ENCODE measurements at places on chromosomes 4 and X.

- H3K27me3 ChIP-seq = no peaks in the 10 kb centered on the region
- H3K36me3 ChIP-seq = no peaks in the 10 kb centered on the region
- no peak for DNase-seq
- H3K4me1 ChIP-seq = no peaks in the 10 kb centered on the region
These were observed 21.6 kb downstream of the CCNG2 start for GRCh38 chr4:77178560-77178959.

GRCh38 chr4:13833171-13833804, 205.8 kb upstream of the BOD1L1 start:
- DNase-seq = no peak
- no peak overlapping the region for H3K27ac ChIP-seq

GRCh38 chr4:152713951-152714705, 34.3 kb upstream of the TMEM154 start:
- no peak for DNase-seq
- no peaks in the 10 kb centered on the region for H3K4me1 ChIP-seq
- no peak overlapping the region for H3K4me3 ChIP-seq
- no peak overlapping the region for H3K27ac ChIP-seq

DNA sequence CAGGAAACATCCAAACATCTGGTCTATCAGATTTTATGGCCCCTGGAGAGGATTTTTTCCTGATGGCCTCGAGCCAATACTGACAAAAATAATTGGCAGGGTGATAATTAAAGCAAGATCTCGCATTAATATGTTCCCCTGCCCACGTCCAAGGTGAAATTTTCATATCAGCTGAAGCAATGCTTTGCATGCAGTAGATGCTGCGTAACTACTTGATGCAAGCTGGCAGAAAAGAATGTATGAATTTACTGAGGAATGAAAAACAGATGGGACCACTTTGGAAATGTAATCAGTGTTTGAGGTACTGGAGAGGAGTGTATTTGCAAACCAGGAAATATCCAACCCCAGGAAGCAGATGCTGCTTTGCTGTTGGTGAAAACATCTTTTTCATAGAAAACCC, 36.8 kb upstream of the REST start:
- H3K4me1 ChIP-seq = peaks cover 2% of the 10 kb centered on the region
- H3K4me3 ChIP-seq = no peak overlapping the region
- H3K36me3 ChIP-seq = no peaks in the 10 kb centered on the region
- no peaks in the 10 kb centered on the region for H3K27me3 ChIP-seq
- H3K27ac ChIP-seq = no peak overlapping the region

DNA sequence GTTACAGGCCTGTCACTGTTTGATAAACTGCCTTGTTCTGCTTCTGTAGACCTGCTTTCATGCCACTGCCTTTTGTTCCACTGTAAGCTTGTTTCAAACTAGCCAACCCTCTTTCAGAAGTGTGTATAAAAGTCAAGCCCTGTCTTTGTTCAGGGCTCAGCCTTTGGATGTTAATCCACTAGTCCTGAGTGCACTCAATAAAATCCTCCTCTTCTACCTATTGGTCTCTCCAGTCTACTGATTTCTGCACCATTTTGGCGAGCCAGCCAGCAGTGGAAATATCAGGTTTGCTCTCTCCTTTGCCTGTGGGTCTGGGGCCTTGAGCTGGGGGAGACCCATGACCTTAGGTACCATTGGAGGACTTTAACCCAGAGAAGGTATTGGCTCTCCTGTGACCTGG, 901.6 kb upstream of the NDST4 start:
- H3K27me3 ChIP-seq = no peaks in the 10 kb centered on the region
- no peak for DNase-seq
- H3K4me3 ChIP-seq = no peak overlapping the region
- no peaks in the 10 kb centered on the region for H3K4me1 ChIP-seq
- H3K27ac ChIP-seq = no peak overlapping the region
- H3K36me3 ChIP-seq = no peaks in the 10 kb centered on the region

DNA sequence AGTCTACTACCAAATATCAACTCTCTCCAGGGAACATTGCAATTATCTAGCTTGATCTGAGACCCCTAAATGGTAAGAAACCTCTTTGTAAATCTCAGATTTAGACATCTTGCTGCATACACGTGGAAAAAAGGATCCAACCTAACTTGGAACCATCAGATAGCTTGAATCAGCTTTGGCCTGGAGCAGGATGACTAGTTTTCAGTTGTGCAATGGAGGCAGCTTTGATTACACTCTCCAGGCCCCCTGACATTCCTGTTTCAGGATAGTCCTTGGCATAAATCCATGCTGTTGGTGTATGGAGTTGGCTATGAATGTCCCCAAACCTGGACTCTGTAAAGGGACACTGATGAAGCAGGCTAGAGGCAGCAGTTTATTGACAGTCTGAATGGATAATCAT, 1061.9 kb upstream of the TENM3 start:
- no peaks in the 10 kb centered on the region for H3K27me3 ChIP-seq
- H3K4me3 ChIP-seq = no peak overlapping the region
- no peak for DNase-seq
- H3K4me1 ChIP-seq = no peaks in the 10 kb centered on the region

GRCh38 chr4:119722670-119723069, 94.1 kb upstream of the PDE5A start:
- H3K4me1 ChIP-seq = no peaks in the 10 kb centered on the region
- no peak overlapping the region for H3K4me3 ChIP-seq
- no peak for DNase-seq
- H3K27me3 ChIP-seq = no peaks in the 10 kb centered on the region
- H3K27ac ChIP-seq = no peak overlapping the region

- no peaks in the 10 kb centered on the region for H3K36me3 ChIP-seq
- no peaks in the 10 kb centered on the region for H3K4me1 ChIP-seq
- DNase-seq = no peak
- no peak overlapping the region for H3K4me3 ChIP-seq
These were observed 37.4 kb upstream of the HEPH start for GRCh38 chrX:66126662-66127061.

DNA sequence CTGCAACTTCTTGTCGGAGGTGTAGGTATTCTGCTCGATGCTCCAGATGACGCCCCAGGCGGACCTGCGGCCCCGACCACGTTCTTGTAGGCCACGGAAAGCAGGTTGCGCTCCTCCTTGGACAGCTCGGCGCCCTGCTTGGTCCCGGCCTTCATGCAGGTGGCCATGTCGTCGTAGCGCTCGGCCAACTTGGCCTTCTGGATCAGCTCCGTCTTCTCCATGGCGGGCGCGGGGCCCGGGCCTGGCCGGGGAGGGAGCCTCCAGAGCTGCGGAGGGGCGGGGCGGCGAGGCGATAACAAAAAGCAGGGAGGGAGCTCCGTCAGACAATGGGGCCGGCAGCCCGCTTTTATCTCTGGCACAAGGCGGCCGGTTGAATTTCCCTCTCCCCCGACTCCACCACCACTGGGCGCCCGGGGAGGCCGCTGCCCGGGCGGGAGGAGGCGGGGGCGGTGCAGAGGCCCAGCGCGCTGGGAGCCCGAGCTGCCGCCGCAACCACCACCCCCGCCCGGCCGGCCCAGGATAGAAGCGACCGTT, 28.3 kb upstream of the DRP2 start:
- H3K27ac ChIP-seq = no peak overlapping the region
- no peaks in the 10 kb centered on the region for H3K36me3 ChIP-seq
- no peak overlapping the region for H3K4me3 ChIP-seq
- no peaks in the 10 kb centered on the region for H3K4me1 ChIP-seq

GRCh38 chr4:175339100-175339707, 421.0 kb downstream of the ADAM29 start:
- no peak for DNase-seq
- H3K36me3 ChIP-seq = no peaks in the 10 kb centered on the region
- no peaks in the 10 kb centered on the region for H3K27me3 ChIP-seq
- H3K4me3 ChIP-seq = no peak overlapping the region

DNA sequence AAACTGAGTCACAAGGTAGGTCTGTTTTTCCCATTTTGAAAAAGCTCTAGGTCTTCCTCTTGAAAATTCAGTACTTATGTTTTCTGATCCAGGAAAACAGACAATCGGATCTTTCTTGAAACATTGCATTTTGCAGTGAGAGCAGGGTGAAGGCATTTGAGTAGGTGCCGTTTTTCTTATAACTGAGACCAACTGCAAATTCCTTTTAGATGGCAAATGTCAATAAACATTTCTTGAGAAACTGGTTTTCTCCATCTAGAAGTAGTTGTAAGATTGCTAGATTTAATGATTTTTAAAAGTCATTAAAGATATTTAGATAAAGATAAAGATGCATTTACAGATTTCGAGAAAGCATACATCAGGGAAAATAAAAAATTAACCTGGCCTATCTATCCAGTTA, 92.4 kb downstream of the PHOX2B start:
- H3K27ac ChIP-seq = no peak overlapping the region
- no peaks in the 10 kb centered on the region for H3K36me3 ChIP-seq
- H3K4me3 ChIP-seq = no peak overlapping the region
- H3K27me3 ChIP-seq = no peaks in the 10 kb centered on the region

- H3K27ac ChIP-seq = no peak overlapping the region
- H3K36me3 ChIP-seq = peaks cover 14% of the 10 kb centered on the region
- H3K4me1 ChIP-seq = no peaks in the 10 kb centered on the region
These were observed 6.0 kb downstream of the AP1S2 start for GRCh38 chrX:15848576-15848975.

DNA sequence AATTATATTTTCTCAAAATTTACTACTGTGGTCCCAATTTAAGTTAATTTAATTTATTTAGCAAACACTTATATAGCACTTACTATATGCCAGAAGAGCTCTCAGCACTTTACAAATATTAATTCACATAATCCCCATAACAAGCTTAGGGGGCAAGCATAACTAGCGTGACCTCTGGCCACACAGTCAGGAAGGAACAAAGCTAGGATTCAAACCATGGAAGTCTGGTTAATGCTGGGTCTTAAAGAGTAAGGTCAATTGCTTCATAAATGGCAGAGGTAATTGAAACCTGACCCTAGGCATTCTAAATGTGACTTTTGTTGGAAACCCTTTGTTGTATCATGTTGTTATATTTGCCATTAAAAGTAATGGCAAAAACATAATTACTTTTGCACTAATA, 279.5 kb upstream of the EMCN start:
- no peaks in the 10 kb centered on the region for H3K27me3 ChIP-seq
- H3K27ac ChIP-seq = no peak overlapping the region
- no peaks in the 10 kb centered on the region for H3K4me1 ChIP-seq

- no peak overlapping the region for H3K4me3 ChIP-seq
- H3K27me3 ChIP-seq = peaks cover 8% of the 10 kb centered on the region
- no peak overlapping the region for H3K27ac ChIP-seq
- no peaks in the 10 kb centered on the region for H3K36me3 ChIP-seq
- no peak for DNase-seq
- H3K4me1 ChIP-seq = no peaks in the 10 kb centered on the region
These were observed 98.5 kb upstream of the ELOVL6 start for GRCh38 chr4:110296892-110297291.

DNA sequence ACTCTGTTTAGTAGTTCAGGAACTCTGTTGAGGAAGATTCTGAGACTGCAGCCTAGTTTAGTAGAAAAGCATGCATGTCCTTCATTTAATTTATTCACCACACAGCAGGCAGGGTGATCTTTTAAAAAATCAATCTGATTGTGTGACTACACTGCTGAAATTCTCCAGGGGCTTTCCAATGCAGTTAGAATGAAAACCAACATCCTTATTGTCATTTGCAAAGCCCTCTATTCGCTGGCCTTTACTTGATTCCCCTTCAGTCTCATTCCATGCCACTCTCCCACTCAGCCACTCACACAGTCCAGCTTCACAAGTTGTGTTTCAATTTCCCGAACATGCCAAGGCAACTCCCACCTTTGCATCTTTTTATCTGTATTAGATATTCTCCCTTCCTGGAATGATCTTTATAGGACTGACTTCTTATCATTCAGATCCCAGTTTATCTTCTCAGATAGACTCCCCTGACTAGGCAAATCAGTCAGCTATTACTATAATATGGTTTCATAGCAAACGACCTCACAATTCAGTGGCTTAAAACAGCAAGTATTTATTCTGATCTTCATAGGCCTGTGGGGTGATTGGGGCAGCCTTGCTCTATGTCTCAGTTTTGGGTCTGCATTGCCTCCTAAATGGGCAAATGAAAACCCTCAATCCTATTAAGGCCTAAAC, 21.3 kb upstream of the FTHL17 start:
- H3K4me1 ChIP-seq = no peaks in the 10 kb centered on the region
- no peaks in the 10 kb centered on the region for H3K27me3 ChIP-seq
- H3K36me3 ChIP-seq = no peaks in the 10 kb centered on the region
- DNase-seq = no peak
- no peak overlapping the region for H3K27ac ChIP-seq
